ENCODE measurements at places on chromosomes 2 and 18. TPM values are rescaled to one million over a fixed set of nuclear protein-coding genes. Genes with fewer than 3 reads are reported as not detected.

The LPIN2 gene
- 11.8 TPM for total RNA-seq

The CNRIP1 gene
- total RNA-seq, result 0.81 TPM

The MTERF4 gene
- total RNA-seq, result 32.4 TPM

The COL6A3 gene
- total RNA-seq, result 7.0 TPM

The KCNK3 gene
- 0.11 TPM for total RNA-seq

The TSPYL6 gene
- not detected for total RNA-seq

The VWC2L gene
- total RNA-seq, result not detected

The RUFY4 gene
- not detected for total RNA-seq

The FAM237A gene
- total RNA-seq, result not detected

The BIRC6 gene
- total RNA-seq, result 44.5 TPM

The XIRP2 gene
- not detected for total RNA-seq

The DCC gene
- total RNA-seq, result 1.3 TPM

The GALM gene
- total RNA-seq, result 21.8 TPM

The OR6B2 gene
- not detected for total RNA-seq

The HOXD13 gene
- total RNA-seq, result 0.07 TPM

The CENPA gene
- total RNA-seq, result 34.0 TPM

The NAT8 gene
- not detected for total RNA-seq

Measured in H7 (cell line).